ENCODE measurements at places on chromosomes 6 and 20.

DNA sequence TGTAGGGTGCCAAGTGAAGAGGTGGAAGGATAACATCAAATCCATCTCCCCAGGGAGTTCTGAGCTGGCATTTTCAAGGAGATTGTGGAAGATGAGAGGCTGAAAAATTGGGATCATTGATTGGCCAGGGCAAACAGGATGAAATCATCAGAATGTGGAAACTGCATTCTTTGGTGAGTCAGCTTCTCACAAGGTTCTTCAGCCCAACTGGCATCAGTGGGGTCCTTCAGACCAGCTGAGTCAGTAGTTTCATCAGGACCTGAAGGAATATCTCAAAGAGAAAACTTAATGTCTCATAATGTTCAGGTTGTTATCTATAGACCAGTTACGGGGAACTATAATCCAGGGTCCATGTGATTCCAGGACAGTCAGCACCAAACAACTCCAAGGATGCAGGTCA is 195.8 kb downstream of the HAO1 start:
- peak; percentile 59 for DNase-seq

DNA sequence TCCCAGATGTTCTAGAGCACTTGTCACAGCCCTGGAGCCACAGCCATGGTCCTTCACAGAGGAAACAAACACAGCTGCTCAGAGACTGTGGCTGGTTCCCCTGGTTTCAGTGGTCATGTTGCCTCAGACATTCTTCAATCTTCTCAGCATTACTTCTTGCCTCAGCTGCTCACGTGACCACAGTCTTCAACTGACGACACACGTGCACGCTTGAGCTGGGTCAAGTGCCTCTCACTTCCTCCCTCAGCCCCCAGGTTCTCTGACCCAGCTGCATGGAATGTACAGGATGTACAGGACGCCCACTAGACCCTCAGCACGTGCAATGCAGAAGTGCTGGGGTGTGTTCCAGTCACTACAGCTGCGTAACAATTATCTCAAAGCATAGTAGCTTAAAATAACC is 159.8 kb upstream of the GGTLC1 start:
- DNase-seq, result no peak

- no peak for DNase-seq
These were observed 88.3 kb downstream of the BMP2 start for GRCh38 chr20:6855796-6856195.

- peak; percentile 59 for DNase-seq
These were observed 141.6 kb upstream of the SHLD1 start for GRCh38 chr20:5608442-5609161.

GRCh38 chr6:4814212-4814611 is 38.0 kb downstream of the CDYL start:
- no peak for DNase-seq

DNA sequence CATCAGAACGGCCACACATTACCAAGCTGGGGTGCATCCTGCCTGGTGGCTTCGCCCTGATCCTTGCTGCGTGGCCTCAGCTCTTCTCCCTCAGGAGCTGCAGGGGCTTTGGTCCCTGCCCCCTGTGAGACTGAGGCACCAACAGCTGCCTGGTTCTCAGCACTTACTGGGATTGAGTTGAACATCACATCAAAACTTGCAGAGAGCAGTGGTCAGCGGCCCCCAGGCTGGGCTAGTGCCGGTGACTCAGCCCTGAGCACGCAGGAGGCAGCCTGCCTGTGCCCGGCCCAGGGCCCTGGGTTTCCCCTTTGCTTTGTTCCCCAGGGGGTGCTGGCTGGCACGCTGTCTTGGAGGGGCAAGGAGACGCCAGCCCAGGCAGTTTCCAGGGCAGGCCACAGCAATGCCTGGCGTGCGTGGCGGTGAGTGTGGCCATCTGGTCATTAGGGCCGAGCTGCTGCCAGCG is 63.3 kb downstream of the DLL1 start:
- no peak for DNase-seq

DNA sequence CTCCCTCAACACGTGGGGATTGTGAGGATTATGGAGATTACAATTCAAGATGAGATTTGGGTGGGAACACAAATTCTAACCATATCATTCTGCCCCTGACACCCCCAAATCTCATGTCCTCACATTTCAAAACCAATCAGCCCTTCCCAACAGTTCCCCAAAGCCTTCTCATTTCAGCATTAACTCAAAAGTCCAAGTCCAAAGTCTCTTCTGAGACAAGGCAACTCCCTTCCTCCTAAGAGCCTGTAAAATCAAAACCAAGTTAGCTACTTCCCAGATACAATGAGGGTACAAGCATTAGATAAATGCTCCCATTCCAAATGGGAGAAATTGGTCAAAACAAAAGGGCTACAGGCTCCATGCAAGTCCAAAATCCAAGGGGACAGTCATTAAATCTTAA is 39.6 kb upstream of the PLAGL1 start:
- DNase-seq, result no peak

DNA sequence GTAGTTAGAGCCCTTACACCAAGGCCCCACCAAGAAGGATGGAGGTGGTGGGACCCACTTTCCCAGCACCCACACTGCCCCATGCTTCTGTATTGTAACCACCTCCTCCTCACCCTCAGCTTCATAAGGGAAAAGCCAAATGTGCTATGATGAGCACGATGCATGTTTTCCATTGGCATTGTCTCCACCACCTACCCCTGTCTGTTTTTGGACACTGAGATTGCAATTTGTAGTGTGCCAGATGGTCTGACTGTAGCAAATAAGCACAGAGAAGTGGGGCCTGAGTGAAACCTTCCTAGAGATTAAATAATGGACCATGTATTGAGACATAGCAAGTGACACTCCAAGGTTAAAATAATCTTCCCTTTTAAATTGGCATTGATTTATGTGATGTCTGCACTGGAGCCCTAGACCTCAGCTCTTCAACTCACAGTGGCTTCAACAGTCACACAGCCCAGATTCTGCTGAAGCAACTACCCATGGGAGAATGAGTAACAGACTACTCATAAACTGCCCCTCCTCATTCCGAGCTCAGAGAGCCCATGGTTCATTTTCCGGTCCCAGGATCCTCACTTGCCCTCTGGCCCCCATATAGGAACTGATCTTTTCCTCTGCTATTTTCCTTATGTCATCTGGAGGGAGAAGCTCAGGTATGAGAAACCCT is 177.9 kb downstream of the COL9A1 start:
- peak; percentile 25 for DNase-seq

DNA sequence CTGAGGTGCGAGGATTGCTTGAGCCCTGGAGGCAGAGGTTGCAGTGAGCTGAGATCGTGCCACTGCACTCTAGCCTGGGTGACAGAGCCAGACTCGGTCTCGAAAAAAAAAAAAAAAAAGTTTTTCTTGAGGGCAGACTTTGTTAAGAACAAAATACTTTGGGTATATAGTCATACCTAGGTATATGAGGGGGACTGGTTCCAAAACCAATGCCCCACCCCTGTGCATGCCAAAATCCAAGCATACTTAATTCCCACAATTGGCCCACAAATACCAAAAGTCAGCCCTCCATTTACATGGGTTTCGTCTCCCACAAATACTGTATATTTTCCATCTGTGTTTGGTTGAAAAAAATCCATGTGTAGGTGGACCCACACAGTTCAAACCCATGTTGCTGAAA is 119.9 kb downstream of the INSM1 start:
- no peak for DNase-seq

GRCh38 chr20:32455171-32455900 is 97.2 kb downstream of the ASXL1 start:
- no peak for DNase-seq

- peak; percentile 13 for DNase-seq
These were observed 93.7 kb downstream of the ZFAND3 start for GRCh38 chr6:37913210-37913609.

DNA sequence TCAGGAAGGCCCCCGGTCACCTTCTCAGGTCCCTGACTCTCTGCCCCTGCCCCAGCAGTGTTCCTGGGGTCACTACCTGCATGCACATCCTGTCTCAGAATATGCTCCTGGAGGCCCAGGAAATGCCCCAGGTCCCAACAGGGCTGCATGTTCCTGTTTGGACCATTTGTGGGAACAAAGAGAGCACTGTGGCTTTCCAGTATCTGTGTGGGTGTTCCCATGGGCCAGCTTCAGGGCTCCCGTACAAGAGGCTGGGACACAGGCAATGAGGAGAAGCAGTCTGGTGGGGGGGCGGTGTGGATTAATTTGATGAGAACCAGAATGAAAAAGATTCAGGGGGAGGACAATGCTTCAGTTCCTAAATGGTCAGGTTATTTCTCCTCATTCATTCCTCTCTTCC is 61.5 kb upstream of the GGTLC1 start:
- no peak for DNase-seq

DNA sequence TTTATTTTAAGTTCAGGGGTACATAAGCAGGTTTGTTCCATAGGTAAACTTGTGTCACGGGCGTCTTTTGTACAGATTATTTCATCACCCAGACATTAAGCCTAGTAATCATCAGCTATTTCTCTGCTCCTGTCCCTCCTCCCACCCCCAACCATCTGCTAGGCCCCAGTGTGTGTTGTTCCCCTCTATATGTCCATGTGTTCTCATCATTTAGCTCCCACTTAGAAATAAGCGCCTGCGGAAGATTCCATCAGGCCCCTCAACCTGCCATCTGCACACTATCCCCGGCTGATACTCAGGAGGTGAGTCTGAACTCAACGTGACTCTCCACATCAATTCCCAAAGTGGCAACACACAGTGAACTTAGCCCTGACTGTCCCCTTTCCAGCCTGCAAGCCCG is 228.0 kb upstream of the SYNDIG1 start:
- no peak for DNase-seq

GRCh38 chr20:58623579-58624473 is 27.3 kb upstream of the STX16 start:
- DNase-seq, result peak; percentile 95

DNA sequence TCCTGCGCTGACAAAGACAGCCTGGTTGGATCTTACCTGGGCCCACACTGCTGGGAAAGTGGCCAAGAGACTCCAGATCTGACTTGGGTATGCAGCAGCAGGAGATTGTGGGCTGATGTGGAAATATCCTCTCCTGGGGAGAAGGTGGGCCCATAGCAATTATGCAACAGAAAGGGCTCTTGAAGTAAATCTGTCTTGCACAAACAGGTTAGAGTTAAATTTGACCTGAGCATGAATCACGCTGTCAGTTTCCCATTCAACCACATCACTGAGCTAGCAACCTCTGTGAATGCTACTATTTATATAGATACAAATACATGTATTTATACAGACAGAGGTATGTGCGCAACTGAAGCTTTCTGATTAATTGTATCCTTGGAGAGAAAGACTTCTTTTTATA is 28.3 kb upstream of the PDYN start:
- DNase-seq, result no peak

DNA sequence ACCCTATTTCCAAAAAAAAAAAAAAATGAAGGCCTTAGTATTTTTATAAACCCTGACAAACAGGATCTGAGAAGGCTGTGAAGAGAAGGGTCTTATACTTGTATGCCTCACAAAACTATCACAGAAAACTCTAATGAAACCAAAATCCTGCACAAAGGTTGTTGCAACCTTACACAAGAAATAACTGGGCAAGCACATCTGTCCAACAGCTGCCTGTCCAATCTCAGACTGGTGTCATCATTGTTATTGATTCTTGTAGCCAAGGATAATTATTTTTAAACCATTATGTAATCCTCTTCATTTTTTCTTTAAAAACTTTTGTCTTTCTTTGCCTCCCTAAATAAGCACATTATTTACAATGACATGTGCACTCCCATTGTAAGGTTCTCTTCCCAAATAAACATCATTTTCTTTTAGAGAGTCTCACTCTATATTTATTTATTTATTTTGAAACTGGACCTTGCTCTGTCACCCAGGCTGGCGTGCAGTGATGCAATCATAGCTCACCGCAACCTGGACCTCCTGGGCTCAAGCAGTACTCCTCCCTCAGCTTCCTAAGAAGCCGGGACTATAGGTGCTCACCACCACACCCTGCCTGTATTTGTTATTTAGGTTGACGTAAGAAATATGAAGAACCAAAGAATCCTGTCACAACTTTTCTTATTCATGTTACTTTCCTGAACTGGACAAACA is 697.1 kb downstream of the DOK5 start:
- DNase-seq, result peak; percentile 4

- no peak for DNase-seq
These were observed 526.4 kb downstream of the QKI start for GRCh38 chr6:163940705-163941623.

GRCh38 chr6:90068264-90068663 is 174.0 kb downstream of the GJA10 start:
- peak; percentile 70 for DNase-seq

DNA sequence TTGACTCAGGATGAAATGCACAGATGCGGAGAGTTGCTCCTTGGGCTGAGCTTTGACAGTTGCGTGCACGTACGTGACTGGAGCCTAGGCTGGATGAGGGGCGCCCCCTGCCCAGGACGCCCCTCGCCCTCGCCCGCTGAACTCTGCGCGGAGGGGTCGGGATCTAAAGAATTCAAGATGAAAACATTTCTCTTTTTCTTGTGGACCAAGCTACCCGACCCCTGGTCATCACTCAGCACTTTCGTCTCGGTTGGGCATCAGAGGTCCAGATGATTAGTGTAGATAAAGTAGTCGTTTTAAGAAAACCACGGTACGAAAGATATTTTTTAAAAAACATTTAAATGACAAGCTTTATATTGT is 700 bp downstream of the DTD1 start:
- no peak for DNase-seq

GRCh38 chr6:139839506-139840156 is 465.2 kb upstream of the CITED2 start:
- DNase-seq, result peak; percentile 44

GRCh38 chr6:87723170-87724078 is 21.4 kb upstream of the AKIRIN2 start:
- peak; percentile 87 for DNase-seq

- no peak for DNase-seq
These were observed 27.6 kb downstream of the RPRD1B start for GRCh38 chr20:38061109-38061508.

DNA sequence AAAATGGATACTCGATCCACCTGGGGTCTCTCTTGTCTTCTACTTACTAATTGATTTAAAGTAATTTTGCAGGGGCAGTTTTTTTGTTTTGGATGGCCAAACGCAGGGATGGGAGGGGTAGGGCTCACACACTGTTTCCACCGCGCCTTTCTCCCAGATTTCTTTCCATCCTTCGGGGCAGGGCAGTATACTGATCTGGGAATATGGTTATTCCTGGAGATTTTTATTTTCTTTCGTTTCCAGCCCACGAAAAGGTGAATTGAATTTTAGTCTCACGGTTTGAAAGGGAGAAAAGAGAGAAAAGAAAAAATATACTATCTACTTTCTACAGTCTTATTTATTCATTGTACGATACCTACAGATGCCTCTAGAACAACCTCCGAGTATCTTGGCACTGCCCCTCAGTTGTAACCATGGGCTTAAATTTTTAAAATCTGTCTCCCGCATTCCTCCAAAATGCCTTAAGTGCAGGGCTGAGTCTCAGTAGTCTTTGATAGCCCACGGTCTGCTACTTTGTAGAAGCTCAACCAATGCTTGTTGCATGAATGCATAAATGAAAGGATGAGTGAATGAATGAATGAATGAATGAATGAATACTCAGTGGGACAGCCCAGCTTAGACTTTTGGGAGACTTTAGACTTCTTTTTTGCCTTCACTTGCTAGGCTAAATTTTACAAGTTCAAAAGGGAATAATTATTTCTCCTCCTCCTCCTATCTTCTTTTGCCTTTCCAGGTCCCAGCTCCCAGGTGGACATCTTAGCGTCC is 18.1 kb upstream of the TRIM27 start:
- no peak for DNase-seq

GRCh38 chr6:127191716-127192115 is 73.2 kb downstream of the RSPO3 start:
- DNase-seq, result no peak

Measured in fibroblast of villous mesenchyme (primary cell).